Activated naive CD8-positive, alpha-beta T cell treated with anti-CD3 and anti-CD28 coated beads for 36 hours (primary cell): ENCODE measurements at places on chromosomes 3 and 15. TPM values are rescaled to one million over a fixed set of nuclear protein-coding genes. Genes with fewer than 3 reads are reported as not detected.

The TMEM44 gene
- total RNA-seq, result 4.4 TPM

DNA sequence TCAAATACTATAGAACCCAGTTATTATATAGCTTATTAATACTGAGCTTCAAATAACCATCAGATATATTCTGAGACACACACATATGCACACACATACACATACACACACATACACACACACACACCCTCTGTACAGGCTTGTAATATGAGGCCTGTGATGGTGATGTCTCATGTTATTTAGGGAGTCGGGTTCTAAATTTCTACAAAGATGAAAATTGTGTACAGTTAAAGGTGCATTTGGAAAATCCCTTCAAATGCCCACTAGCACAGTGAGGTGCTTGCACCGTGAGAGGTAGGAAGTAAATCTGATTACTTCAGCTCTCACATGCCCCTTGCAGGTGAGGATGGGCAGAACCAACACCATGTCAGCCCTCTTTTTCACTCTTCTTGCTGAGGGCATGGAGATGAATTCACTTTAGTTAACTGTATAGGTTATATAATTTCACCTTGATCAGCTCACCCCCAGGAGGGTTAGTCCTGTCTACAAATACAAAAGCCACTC is 294.5 kb upstream of the PROK2 start:
- DNase-seq, result no peak

GRCh38 chr3:88957711-88958439 is 149.5 kb upstream of the EPHA3 start:
- DNase-seq, result no peak

DNA sequence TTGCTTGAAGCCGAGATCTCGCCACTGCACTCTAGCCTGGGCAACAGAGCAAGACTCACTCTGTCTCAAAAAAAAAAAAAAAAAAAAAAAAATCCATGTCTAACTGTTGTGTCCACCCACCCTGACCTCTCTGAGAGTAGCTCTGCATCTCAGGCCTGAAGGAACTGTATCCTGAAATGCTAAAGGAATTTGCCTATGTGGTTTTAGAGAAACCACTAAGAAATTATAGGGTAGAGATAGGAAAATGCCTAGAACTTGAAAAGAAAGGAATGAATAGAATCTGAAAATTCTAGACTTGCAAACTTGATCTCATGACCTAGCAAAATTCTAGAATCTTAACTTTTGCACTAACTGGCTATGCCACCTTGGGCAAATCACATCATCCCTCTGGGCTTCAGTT is 217.5 kb upstream of the ROPN1 start:
- no peak for DNase-seq
